ENCODE measurements at places on chromosomes 1 and 21.

DNA sequence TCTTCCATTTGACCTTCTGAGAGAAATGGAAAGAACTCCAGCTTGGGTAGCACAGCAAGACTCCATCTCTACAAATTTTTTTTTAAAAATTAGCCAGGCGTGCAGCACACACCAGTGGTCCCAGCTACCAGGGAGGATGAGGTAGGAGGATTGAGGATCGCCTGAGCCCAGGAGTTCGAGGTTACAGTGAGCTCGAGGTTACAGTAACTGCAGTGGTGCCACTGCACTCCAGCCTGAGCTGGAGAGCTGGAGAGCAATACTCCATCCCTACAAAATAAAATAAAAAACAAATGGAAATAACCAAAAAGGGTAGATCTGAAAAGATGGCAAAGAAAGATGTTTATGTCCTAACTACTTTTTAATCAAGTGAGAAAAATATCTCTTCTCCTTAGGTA, 14.5 kb downstream of the POGZ start:
- no peak for DNase-seq

DNA sequence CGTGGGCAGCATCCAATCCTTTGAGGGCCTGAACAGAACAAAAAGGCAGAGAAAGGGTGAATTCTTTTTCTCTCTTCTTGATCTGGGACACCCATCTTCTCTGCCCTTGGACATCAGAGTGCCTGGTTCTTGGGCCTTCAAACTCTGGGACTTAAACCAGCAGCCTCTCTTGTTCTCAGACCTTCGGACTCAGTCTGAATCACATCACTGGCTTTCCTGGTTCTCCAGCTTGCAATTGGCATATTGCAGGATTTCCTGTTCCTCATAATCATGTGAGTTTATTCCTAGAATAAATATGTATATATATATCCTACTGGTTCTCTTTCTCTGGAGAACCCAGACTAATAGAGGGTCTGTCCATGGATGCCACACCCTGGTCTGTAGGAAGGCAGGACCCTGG, 16.3 kb upstream of the TENT5C start:
- no peak for DNase-seq

GRCh38 chr1:116382321-116382720, 9.3 kb downstream of the ATP1A1 start:
- no peak for DNase-seq

DNA sequence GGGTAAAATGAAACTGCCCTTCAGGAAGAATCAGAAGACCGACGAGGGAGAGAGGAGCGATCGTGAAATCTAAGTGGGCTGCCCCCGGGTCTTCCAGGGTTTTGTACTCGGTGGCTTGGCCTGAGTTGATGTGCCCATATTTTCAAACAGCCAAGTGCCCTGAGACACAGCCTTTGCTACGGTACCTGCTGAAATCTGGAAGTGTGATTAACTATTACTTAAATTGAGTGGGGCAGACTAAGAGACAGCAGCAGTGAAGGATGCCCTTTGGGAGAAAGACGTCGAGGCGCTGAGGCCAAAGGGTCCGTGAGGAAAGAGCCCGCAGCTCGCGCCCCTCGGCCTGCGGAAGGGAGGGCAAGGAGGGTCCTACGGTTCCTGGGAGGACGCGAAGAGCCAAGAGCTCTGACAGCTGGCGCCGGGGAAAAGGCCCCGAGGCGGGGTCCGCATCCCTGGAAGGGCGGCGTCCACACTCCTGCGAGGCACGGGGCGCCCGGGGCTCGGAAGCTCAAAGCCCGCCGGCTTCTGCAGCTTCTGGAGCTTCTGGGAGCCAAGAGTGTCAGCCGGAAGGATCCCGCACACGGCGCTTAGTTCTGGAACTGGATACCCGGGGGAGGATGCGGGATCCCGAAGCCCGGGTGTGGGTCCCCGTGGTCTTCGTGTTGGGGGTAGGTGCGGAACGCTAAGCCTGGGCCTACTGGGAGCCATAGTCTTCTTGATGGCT, 15.4 kb upstream of the RNU1-4 start:
- no peak for DNase-seq

DNA sequence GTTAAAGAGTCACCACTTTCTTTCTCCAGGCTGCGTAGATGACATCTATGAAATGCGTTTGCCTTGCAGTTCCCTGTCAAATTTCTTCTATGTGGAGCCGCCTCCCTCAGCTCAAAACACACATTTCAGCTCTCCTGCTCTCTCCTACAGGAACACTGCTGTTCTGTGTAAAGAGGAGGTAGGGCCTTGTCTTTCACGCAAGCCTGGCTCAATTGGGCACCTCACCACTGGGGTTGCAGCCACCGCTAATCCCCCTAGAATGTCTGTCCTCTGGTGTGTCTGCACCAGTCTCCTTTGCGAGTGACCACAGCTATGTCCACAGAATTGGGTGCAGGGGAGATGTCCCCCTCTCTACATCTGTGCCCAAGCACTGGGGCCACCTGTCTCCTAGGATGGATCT, 31.8 kb upstream of the CFHR4 start:
- no peak for DNase-seq

DNA sequence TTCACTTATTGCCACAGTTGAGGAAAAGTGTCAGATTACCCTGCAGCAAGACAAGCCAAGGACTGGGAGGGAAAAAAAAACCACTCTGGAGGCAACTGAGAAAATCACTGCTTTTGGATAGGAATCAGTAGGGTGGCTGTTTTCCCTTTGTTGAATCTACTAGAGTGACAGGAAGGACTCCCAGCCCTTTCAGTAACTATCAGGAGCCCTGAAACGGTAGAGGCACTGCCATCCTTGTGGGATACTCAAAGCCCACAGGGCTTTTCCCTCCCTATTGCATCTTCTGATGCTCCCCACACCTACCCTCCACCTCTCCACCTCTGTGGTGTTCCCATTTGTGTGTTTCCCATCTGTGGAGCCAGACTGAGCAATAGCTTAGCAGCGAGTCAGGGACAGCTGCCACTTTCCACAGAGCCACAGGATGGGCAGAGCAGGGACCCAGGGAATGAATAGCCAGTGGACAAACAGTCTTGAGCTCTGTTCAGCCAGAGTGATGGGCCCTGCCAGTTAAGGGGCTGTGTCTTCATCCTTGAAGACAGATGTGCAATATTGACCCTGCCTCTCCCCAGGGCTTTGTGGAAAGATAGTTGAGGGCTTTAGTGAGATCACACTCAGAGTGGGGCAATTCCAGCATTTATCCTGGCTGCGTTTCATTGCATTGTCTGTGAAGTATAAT, 13.9 kb downstream of the UBIAD1 start:
- DNase-seq, result no peak

GRCh38 chr1:207261971-207262370, 59.5 kb upstream of the CD55 start:
- DNase-seq, result no peak

DNA sequence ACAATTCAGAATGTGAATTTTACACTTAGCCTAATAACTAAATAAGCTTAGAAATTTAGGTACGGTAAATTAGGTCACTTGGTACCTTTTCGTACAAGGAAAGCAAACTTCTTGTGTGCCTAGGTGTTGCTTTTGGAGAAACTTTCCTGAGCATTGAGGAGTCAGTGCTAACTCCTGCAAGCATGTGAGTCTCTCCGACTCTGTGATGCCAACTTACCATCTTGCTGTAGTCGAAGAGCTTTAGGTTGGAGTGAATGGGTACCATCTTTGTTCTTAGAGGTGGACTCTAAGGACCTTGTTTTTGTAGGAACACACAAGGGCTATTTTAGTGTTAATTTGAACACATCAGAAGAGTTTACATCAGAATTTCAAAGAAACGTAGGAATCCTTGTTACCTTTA, 688.9 kb downstream of the USP25 start:
- DNase-seq, result no peak

DNA sequence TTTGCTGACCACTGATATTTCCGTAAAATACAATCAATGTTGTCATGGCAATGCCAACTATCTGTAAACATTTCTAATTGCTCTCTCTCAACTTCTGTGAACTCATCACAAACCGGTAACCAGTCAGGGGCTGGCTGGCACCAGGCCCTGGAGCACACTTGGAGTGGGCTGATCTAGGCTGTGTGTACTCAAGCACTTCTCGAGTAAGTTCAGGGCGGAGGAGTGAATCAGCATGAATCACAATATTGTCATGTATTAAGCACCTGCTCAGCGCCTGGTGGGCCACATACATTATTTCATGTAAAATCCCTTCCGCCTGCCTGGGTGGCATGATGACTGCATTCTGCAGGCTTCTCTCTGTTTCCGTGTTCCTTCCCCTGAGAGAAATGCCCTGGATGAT, 212.4 kb downstream of the FOXD2 start:
- DNase-seq, result peak; percentile 98

DNA sequence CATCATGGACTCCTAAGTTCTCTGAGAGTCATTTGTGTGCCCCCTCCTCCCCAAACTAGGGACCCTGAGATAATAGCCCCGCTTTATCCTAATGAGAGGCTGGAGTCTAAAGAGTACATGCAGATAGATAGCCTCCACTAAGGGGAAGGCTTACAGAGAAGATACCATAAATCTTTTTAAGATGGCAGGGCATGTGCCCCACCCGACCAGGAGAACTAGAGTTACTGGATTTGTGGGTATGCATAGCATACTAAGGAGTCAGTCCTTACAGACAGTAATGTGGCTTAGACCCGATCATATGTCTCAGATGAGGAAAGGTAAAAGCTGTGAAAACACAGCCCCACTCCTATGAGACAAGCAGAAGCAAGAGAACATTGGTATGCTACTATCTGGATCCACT, 25.7 kb upstream of the PKN2 start:
- DNase-seq, result no peak

DNA sequence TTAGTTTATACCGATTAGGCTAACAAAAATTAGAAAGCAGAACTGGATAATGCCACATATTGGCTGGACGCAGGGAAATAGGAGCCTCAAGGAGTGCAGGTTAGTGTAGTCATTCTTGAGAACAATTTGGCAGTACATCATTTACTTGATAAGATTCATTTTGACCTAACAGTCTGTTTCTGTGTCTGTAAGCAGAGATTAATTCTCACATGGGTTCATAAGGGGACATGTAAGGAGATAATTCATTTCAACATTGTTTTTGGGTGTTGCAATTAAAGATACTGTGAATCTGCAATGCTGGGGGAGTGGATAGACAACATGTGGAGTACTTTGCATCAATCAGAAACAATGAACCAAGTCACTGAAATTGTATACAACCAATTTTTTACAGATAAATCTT, 32.0 kb downstream of the AGO3 start:
- no peak for DNase-seq

DNA sequence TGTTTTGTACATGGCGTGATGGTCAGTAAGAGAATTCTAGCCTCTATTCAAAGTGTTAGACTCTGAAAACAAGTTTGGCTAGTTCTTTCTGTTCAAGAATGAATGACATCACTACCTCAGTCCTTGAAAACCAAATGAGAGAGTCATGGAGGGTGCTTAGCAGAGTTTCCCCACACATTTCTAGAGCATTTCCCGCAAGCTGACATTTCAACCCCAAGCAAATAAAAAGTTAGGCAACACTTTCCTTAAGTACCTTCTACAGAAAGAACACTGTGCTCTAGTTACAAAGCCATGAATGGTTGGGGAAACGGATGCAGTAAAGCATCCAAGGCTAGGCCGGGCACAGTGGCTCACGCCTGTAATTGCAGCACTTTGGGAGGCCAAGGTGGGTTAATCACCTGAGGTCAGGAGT, 47.9 kb upstream of the SLC44A3 start:
- peak; percentile 56 for DNase-seq

GRCh38 chr1:116514708-116515525, 55.9 kb downstream of the CD58 start:
- DNase-seq, result no peak

GRCh38 chr1:66575739-66576138, 41.8 kb downstream of the SGIP1 start:
- peak; percentile 25 for DNase-seq

DNA sequence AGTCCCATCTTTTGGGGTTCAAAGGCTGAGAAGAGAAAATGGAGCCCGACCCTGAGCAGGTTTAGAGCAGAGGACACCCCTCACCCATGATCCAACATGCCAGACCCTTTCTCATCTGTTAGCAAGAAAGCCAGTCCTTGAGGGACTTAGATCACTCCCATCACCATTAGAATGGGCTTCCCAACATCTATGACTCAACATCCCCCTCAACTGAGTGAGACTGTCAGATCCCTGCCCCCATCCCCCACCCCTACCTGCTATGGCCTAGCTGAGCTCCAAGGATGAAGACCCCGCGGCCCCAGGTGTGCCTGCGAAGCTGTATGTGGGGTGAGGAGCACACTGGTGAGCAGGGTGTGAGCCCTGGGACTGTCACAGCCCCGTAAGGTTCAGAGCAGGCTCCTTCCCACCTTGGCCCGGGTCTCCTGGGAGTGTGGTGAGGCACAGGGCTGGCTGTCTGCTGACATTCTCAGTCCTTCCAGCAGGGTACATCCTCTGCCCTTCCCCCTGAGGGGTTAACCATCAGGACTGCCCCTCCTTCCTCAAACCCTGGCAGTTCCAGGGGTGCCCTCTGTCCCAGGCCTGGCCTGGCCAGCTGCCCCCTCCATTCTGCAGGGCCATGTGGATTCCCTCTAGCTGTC, 21.4 kb upstream of the BLACAT1 start:
- DNase-seq, result no peak

DNA sequence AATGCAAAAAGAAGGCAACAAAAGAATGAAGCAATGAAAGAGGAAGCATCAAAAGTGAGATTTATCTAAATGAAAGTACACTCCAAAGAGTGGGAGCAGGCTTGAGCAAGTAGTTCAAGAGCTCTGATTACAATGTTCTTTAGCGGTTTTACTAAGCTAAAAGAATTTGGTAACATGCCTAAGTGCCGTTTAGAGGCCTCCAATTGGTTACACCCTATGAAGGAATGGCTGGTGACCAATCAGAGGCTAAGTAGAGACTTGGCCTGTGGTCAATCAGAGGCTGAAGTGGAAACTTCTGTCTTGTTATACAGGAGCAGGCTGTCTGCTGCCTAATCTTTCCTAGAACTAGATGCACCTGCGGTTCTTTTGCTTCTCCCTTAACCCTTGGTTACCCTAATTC, 59.1 kb downstream of the PTGFR start:
- no peak for DNase-seq

DNA sequence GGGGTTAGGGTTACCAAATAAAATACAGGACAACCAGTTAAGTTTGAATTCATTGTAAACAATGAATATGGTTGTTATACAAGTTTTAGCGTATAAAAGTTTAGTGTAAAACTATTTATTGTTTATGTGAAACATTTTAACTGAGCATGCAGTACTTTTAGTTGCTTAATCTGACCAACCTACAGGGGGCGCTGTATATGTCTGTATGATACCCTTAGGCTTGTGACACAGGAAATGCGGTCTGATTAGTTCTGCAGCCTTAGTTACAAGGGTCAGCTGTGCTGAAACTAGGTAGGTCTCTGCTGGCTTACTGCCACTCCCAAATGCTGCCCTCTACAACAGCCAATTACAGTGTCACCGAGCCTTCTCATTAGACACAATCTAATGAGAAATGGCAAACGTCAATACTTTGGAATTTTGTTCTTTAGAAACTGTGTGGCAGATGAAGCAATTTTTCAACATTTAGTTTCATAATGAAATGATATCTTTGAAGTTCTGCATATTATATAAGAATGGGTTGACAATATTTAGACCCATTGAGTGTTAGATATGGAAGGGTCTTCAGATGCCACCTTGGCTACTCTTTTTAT, 56.2 kb downstream of the NTNG1 start:
- no peak for DNase-seq

- no peak for DNase-seq
Observed at GRCh38 chr1:98048244-98048643, 127.4 kb upstream of the DPYD start.

GRCh38 chr1:47703981-47704596, 266.2 kb downstream of the FOXD2 start:
- no peak for DNase-seq

GRCh38 chr1:25695090-25695770, 78.6 kb downstream of the MAN1C1 start:
- no peak for DNase-seq

All from NCI-H2029 treated with DMSO at 0.1 percent for 48 hours (cell line).